ENCODE measurements at places on chromosomes 2 and 18. TPM values are rescaled to one million over a fixed set of nuclear protein-coding genes. Genes with fewer than 3 reads are reported as not detected.
A peak's percentile ranks its signal among the peaks of the same experiment; 100 is the strongest.

The SLC38A11 gene
- total RNA-seq = 1.9 TPM

The ZAP70 gene
- 0.46 TPM for total RNA-seq

The LTBP1 gene
- total RNA-seq = 238 TPM

The ALPG gene
- not detected for total RNA-seq

The GPR39 gene
- total RNA-seq = 0.46 TPM

GRCh38 chr2:57937456-57937855, 109.2 kb upstream of the VRK2 start:
- no peaks in the 10 kb centered on the region for H3K27me3 ChIP-seq
- H3K36me3 ChIP-seq = no peaks in the 10 kb centered on the region
- no peak for ATAC-seq
- H3K4me3 ChIP-seq = no peak overlapping the region
- no peaks in the 10 kb centered on the region for H3K4me1 ChIP-seq

- H3K4me1 ChIP-seq = peaks cover 37% of the 10 kb centered on the region
- H3K4me3 ChIP-seq = no peak overlapping the region
- no peak for ATAC-seq
Measured at GRCh38 chr2:20094955-20095354, 43.5 kb upstream of the LAPTM4A start.

DNA sequence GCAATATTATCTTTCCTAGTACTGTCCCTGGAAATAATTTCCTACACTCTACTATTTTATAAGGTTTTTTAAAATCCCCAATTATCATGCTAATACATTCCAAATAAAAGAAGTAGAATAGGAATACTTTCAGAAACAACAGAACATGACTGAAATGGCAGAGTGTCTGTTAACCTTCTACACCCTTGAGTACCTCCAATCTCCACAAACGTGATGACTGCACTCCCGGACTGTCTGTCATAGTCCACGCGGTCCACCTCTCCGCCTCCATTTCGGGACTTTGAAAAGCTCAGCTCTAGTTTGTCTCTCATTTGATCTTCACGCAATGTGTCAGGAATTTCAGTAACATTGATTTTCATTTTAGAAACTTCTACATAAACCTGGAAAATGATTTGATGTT, 13.6 kb upstream of the RBM43 start:
- no peaks in the 10 kb centered on the region for H3K4me1 ChIP-seq
- no peak overlapping the region for H3K4me3 ChIP-seq
- no peaks in the 10 kb centered on the region for H3K27me3 ChIP-seq
- ATAC-seq = no peak
- H3K27ac ChIP-seq = no peak overlapping the region

DNA sequence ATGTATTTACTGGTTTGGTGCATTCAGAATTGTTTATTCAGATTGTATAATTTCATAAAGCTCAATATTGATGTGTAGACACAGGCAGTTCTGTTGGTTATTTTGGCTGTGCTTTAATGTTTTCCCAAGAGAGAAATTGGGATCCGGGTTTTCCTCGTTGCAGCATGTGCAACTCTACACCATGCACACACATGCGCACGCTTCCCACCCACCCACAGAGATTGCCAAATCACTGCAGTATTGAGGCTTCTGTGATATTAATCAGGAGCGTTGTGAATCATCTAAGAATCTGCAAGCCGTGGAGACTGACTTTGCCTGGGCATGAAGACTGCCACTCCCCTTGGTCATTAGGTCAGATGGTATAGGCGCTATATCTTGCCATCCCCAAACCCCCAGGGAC, 571.5 kb downstream of the SLC4A3 start:
- ATAC-seq = no peak
- no peak overlapping the region for H3K4me3 ChIP-seq
- H3K36me3 ChIP-seq = no peaks in the 10 kb centered on the region
- H3K27ac ChIP-seq = no peak overlapping the region

DNA sequence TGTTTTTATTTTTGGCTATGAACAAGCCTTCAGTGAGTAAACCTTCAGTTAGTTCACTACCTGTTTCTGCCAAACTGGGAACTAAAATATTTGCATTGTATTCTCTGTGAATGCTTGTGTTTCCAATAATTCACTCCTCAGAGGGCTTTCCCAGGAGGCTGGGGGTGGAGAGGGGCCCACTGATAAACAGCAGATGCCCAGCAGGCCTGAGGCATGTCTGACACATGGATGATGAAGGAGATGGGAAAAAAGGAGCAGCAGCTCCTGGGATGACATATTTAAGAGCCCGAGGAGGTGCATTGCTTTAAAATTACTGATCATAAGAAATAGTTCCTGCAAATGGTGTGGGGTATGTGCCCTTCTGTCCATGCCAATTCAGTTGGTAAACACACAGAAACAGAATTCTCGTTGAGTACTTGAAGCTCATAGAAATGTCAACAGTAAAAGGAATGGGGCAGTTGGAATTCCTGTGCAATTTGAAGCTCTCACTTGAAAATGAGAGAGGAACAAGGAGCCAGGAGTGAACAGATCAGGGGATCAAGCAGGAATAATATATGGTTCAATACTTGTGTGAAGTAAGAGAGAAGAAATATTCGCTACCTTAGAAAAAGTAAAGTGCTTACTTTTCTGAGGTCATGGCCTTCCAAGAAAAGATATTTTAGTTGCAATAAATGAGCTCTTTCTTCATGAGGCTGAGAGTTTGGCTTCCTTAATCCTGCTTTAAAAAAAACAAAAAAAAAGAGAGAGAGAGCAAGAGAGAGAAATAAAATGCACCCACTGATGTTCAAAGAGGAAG, 22.0 kb upstream of the HNMT start:
- no peak overlapping the region for H3K4me3 ChIP-seq
- H3K4me1 ChIP-seq = no peaks in the 10 kb centered on the region
- no peak for ATAC-seq
- no peak overlapping the region for H3K27ac ChIP-seq

- H3K27ac ChIP-seq = no peak overlapping the region
- no peaks in the 10 kb centered on the region for H3K27me3 ChIP-seq
- no peaks in the 10 kb centered on the region for H3K4me1 ChIP-seq
- no peaks in the 10 kb centered on the region for H3K36me3 ChIP-seq
Measured at GRCh38 chr18:2172881-2173280, 398.4 kb downstream of the METTL4 start.

DNA sequence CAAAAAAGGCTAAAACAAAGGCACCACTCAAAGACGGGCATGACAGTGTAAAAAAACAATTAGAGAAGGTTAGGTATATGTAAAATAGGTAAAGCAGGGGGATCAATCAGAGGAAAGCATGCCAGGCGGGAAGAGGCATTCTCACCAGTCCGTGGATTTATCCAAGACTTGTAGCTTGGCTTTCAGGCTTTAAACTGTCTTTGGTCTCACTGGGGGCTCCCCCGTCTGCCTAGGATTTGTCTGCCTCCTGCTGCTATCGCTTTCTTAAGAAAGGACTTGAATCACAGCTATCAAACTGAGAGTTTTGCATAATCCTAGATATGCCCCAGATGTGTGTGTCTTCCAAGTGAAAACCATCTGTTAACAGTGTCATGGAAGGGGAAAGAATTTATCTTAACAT, 11.1 kb upstream of the GORASP2 start:
- no peak overlapping the region for H3K27ac ChIP-seq
- no peaks in the 10 kb centered on the region for H3K4me1 ChIP-seq
- no peak for ATAC-seq
- H3K4me3 ChIP-seq = no peak overlapping the region
- no peaks in the 10 kb centered on the region for H3K27me3 ChIP-seq

DNA sequence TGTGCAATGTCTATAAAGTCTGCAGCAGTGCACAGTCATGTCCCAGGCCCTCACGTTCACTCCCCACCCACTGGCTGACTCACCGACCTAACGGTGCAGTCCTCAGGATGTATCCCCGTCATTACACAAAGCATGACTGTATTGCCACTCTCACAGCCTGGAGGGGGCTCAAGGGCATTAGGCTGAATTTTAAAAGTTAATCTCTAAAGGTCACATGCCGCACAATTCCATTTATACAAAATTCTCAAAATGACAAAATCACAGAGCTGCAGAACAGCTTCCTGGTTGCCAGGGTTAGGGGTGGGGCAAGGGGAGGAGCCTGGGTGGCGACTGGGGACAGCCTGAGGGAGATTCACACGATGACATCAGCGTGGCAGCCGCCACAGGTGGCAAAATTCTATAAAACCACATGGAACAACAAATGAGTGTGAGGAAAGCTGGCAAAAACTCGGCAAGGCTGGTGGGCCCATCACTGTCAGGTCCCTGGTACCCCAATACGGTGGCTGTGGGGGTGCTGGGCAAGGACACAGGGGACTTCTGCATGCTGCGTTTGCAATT, 97.6 kb downstream of the NDUFA10 start:
- no peak for ATAC-seq
- H3K4me1 ChIP-seq = no peaks in the 10 kb centered on the region
- no peak overlapping the region for H3K4me3 ChIP-seq
- no peak overlapping the region for H3K27ac ChIP-seq

DNA sequence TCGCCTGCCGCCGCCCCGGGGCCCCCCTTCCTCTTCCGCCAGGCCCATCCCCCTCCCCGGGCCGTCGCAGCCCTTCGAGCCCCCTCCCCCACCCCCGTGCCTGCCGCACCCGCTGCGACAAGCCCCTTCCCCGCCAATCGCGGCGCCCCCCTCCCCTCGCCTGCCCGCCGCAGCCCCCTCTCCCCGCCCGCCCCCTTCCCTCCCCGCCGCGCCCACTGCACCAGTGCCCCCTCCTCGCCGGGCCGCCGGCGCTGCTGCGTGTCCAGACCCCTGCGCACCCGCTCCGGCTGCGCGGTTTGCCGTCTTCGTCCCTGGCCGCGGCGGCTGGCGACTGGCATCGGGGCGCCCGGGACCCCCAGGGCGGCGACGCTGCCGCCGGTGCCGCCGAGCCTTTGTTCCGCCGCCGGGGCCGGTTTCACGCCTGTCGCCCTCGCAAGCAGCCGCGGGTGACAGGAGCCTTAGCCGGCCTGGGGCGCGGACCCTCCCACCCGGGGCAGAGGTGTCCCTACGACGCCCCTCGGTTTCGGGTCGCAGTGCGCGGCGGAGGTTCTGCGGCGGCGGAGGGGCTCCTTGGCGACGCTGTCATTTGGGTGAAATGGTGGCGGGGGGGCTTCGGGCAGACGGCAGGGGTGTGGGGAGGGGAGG, 18.1 kb downstream of the GPC1 start:
- peaks cover 17% of the 10 kb centered on the region for H3K27me3 ChIP-seq
- H3K4me3 ChIP-seq = peak overlapping the region; percentile 79
- ATAC-seq = no peak
- H3K4me1 ChIP-seq = peaks cover 26% of the 10 kb centered on the region
- peak overlapping the region; percentile 35 for H3K27ac ChIP-seq

DNA sequence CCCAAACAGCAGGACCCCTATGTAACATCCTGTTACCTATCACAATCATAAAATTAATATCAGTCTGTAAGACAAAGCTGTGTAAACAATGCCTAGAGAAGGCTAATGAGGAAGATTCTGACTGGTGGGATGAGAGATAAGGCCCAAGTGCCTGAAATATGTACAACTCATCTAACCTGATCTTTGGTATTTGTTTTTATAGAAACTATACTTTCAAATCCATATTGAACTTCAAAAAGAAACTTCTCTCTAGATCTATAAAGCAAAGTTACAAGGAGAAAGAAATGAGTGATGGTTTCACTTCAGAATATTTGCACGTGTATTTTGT, 36.1 kb upstream of the ITGA4 start:
- no peaks in the 10 kb centered on the region for H3K27me3 ChIP-seq
- H3K27ac ChIP-seq = no peak overlapping the region
- no peaks in the 10 kb centered on the region for H3K4me1 ChIP-seq
- H3K4me3 ChIP-seq = no peak overlapping the region
- H3K36me3 ChIP-seq = no peaks in the 10 kb centered on the region
- ATAC-seq = no peak

DNA sequence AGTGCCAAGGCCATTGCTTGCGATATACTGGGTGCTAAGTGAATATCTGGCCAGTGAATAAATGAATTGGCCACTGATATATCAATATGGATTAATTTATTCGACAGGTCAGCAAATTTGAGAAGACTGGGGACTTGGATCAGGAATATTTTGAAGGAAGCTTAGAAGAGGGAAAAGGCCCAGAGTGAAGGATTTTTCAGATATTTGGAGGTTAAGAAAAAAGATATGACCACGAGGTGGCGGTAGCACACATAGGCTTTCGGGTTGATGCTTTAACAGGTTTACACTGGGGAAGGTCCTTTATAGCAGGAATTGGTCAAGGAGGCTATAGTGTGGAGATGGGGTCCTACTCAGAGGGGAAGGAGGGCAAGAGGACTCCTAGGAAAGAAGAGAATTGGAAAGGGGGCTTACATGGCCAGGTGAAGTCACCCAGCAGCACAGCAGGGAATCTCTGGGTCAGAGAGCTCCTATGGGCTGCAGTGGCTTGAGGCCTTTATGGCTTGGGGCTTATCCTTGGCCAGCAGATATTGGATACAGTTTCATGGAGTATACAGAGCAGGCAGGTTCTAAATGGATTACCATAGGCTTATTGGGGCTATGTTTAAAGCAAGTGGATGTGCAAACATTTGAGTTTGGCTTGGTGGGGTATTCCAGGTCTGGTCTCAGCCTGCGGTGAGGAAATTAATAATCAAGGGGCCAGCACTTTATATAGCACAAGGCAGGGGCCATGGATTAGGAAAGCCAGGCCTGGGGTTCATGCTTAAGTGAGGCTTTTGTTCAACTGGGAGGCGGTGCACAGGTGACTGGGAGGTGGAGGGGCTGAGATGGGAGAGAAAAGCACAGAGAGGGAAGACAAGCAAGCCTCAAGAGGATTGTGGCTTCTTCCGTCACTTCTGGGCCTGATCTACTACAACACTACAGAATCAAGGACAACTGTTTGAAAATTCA, 9.7 kb downstream of the IL1RN start:
- no peak overlapping the region for H3K27ac ChIP-seq
- H3K27me3 ChIP-seq = no peaks in the 10 kb centered on the region
- H3K4me1 ChIP-seq = no peaks in the 10 kb centered on the region
- ATAC-seq = no peak
- H3K36me3 ChIP-seq = no peaks in the 10 kb centered on the region

DNA sequence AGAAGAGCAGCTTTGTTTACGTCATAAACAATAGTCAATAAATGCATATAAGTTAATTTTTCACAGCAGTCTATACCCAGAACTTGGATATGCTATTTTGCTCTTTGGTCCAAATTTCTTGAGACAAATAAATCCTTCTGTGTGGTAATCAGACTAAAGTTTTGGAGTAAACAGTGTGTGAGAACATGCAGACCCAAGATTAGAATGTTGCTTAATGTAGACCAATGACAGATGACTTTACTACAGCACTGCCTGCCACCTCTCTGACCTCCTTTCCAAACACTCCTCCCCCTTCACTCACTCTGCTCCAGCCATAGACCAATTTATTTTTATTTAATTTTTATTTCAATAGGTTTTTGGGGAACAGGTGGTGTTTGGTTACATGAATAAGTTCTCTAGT, 115.3 kb upstream of the TANK start:
- H3K27me3 ChIP-seq = no peaks in the 10 kb centered on the region
- peak; percentile 90 for ATAC-seq
- H3K4me1 ChIP-seq = peaks cover 4% of the 10 kb centered on the region
- no peak overlapping the region for H3K27ac ChIP-seq
- H3K36me3 ChIP-seq = no peaks in the 10 kb centered on the region
- H3K4me3 ChIP-seq = no peak overlapping the region

GRCh38 chr2:8197825-8198224, 484.0 kb upstream of the ID2 start:
- ATAC-seq = no peak
- H3K4me1 ChIP-seq = no peaks in the 10 kb centered on the region
- no peaks in the 10 kb centered on the region for H3K36me3 ChIP-seq
- no peak overlapping the region for H3K27ac ChIP-seq

- no peak overlapping the region for H3K4me3 ChIP-seq
- no peaks in the 10 kb centered on the region for H3K4me1 ChIP-seq
- no peak for ATAC-seq
- H3K36me3 ChIP-seq = peaks cover 9% of the 10 kb centered on the region
Measured at GRCh38 chr2:6970551-6970950, 53.3 kb downstream of the RNF144A start.

All from gastroesophageal sphincter (tissue), 4 donors.